ENCODE measurements at places on chromosomes 4 and X. TPM values are rescaled to one million over a fixed set of nuclear protein-coding genes. Genes with fewer than 3 reads are reported as not detected.

- no peak for DNase-seq
Observed at GRCh38 chrX:24550166-24550565, 85.1 kb downstream of the PDK3 start.

GRCh38 chrX:3066555-3066954, 25.3 kb downstream of the ARSF start:
- peak; percentile 3 for DNase-seq

DNA sequence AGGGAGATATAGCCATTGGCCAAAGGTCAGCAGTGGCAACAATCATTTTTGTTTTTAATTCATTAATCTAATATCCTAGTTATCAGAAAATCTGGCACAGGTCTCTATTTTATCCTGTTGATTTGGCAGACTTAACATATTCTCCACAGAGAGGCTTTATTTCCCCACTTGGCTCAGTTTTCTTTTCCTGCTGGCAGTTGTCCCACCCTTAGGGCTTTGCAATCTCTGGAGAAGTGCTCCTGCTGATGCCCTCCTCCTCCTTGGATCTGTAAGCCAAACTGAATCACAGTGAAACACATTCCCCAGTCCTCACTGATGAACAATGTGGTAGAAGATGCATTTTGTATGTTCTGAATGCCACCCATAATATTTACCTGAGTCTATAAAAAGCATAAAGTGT, 889.7 kb downstream of the PDHA2 start:
- no peak for DNase-seq

DNA sequence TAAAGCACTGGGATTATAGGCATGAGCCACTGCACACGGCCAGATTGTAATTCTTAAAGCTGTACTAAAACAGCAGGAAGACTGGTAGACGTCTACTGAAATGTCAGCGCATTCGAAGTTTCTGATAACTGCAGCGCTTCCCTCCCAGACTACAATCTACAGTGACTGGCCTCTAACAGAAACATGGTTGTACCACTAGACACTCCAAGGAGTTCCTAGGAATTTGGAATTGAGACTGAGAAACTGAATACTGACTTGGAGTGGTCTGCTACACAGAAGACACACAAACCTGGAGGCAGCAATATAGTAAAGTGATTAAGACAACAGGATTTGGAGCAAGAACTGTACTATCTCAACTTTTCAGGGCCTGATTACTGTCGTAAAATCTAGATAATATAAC, 937 bp downstream of the HELQ start:
- peak; percentile 8 for DNase-seq

DNA sequence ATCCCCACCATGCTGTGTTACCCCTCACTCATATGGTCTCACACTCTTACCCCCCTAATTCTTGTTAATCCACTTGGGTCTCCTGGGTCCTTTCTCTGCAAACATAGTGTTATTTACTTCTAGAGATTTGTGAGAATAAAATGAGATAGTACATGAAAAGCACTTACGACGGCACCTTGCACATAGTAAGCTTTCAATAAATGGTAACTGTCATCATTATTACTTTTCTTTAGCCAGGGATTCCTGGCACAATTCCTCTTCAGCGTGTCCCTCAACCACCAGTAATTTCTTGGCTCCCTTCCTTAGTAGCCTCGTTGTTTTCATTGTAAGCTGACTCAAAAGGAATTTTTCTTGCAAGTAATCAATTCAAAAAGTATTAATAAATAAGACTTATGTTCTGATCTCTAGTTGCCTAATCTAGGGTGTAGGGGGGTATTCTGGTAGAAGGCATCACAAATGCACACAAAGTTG, 30.1 kb upstream of the RBMX start:
- DNase-seq, result peak; percentile 42

DNA sequence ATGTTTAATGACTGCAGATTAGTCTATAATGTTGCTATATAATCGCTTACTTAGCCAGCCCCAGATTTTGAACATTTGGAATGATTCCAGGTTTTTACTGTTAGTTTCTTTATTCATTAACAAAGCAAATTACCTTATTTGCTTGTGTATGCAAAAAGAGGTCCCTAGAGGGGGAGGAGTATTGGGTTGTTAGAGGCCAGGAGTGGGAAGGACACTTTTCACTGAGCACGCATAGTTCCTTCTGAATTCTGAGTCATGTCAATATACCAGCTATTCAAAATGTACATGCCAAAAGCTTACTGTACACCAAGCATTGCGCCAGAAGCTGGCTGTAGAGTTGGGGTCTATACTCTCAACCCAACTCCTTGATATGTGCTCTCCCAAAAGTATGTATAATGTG, 5.1 kb upstream of the DGAT2L6 start:
- DNase-seq, result peak; percentile 29

DNA sequence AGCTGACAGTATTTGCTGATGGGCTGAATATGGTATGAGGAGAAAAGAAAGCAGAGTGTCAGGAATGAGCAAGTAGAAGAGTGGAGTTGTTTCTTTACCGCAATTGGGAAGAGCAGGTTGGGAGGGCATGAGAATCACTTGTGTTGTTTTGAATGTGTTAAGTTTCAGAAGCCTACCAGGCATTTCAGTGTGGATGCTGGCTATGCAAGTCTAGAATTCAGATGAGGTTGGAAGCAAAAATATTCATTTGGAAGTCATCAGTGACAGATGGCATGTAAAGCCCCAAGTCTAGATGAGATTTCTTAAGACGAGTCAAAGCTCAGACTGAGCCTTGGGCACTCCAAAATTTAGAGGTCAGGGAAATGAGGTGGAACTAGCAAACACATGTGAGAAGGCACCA, 156.4 kb downstream of the TSPAN5 start:
- no peak for DNase-seq

DNA sequence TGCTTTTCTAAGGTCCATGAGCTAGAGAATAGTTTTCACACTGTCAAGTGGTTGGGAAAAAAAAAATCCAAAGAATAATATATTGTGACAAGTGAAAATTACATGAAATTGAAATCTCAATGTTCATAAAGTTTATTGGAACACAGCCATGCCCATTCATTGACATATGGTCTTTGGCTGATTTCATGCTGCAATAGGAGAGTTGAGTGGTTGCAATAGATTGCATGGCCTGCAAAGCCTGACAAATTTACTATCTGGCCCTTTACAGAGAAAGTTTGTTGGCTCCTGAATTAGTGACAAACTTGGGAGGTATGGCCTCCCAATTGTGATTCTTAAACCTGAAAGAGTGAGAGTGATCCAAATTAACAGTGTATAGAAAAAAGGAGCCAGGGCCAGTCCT, 115.5 kb upstream of the FAM9C start:
- DNase-seq, result no peak

DNA sequence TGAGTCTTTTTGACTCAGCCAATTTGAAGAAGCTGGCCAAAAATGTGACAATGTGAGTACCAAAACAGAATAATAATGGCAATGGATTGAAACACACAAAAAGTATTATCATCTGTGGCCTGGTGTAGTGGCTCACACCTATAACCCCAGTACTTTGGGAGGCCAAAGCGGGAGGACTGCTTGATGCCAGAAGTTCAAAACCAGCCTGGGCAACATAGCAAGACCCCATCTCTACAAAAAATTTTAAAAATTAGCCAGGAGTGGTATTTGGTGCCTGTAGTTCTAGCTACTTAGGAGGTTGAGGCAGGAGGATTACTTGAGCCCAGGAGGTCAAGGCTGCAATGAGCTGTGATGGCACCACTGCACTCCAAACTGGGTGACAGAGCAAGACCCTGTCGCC, 41.5 kb downstream of the PLK4 start:
- no peak for DNase-seq

DNA sequence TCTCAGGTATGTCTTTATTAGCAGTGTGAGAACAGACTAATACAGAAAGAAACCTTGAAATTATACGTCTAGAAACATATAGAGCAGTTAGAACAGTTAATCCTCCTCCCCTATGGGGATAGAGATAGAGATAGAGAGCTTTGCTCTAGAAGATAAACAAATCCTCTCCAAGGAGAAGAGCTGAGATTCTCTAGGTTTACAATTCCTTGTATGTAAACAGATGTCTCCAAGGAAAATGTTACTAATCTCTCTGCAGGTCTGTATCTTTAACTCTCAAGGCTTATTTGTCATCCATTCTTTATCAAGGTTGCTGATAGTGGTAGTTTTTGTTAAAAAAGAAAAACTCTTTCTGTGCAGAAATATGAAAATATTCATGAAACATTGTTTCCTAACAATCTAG, 282.1 kb upstream of the GIMD1 start:
- no peak for DNase-seq

- no peak for DNase-seq
Observed at GRCh38 chr4:184817494-184818215, 8.1 kb downstream of the ACSL1 start.

GRCh38 chrX:49291615-49292337, 11.7 kb upstream of the GAGE10 start:
- DNase-seq, result peak; percentile 45

DNA sequence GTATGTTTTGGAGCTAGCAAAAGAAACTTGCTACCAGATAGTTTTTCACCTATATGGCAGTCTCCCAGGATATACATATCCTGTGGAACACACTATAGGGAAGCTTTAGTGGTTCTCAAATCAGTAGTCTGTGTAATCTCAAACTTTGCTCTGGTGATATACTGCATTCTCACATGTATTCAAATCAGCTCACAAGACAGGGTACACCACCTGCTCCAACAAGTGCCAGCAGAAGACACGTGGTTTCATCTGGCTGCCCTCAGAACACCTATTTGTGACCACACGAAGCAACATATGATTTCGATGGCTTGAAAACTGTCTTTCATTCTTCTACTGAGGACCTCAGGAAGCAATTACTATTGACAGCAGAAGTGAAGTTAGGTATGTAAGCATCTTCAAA, 37.7 kb downstream of the BCLAF3 start:
- no peak for DNase-seq

GRCh38 chr4:24266951-24267722, 317.2 kb downstream of the DHX15 start:
- DNase-seq, result peak; percentile 48

DNA sequence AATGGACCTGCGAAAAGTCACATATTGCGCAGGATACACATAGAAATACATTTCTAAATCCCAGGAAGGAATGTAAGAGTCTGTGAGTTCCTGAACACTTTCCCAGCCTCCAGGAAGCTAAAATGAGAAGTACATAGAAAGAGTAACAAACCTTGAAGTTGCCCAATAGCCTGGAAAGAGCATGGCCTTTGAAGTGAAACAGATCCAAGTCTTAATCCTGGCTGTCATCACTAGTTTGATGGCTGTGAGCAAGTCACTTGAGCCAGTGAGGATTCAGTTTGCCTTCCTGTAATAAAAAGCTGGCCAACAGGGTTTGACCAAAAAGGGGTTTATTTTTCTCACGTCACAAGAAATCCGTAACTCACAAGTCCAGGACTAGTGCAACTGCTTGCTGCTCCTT, 69.8 kb downstream of the ARHGEF38 start:
- no peak for DNase-seq

GRCh38 chr4:113294908-113295307, 245.5 kb downstream of the ANK2 start:
- no peak for DNase-seq

DNA sequence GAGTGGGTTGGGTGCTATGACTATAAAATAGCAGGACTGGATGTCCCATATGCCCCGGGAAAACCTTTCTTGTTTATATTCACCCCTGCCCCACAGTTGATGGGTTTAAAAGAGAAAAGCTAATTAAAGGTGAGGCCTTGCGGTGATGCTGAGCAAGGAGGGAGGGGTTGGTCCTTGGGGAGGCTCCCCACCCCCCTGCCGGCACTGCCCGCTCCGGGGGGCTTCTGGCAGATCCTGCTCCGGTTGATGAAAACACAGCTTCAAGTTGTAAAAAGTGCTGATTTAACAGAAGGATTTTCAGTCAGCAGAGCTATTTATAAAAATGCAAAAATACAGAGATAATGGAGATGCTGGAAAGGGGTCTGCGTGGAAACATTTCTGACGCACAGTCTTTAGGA, 68.6 kb downstream of the MTMR1 start:
- no peak for DNase-seq

DNA sequence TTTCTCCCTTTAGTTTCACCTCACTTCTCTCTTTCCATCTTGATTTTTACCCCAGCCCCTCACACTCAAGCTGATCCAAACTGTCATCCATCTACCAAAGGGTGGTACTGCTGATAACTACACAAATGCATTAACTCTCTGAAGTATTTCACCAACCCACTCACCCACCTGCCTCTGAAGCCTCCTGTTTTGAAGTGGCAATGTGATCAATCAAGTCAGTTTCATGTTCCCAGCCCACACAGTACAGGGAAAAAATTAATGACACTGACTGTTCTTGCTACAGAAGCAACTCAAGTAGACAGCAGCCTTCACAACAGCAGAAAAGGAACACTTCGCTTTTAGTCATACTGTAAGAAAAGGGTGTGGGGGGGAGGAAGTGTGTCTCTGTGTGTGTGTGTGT, 183.0 kb upstream of the NOCT start:
- no peak for DNase-seq

- DNase-seq, result no peak
Observed at GRCh38 chr4:152605031-152605430, 69.1 kb upstream of the FBXW7 start.

- no peak for DNase-seq
Observed at GRCh38 chrX:46762963-46763362, 4.0 kb upstream of the SLC9A7 start.

- DNase-seq, result peak; percentile 11
Observed at GRCh38 chr4:42142591-42142990, 9.9 kb downstream of the BEND4 start.

DNA sequence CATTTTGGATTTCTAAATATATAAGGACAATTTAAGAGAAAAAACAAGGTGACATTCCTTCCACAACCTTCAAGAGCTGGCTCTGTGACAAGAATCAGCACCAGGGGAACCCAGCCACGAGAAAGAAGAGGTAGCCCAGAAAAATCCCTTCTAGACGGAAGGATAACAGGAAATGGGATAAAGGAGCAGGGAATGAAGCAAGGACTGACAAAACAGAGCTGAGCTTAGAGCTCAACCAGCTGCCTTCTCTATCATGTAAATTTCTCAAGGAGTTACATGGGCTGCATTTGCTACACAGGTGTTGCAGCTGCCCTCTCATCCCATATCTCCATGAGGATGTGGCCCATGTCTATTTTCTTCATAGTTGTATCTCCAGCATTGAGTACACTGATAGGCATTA, 154.2 kb upstream of the PRDX4 start:
- DNase-seq, result no peak

GRCh38 chr4:137610960-137611359, 78.7 kb upstream of the PCDH18 start:
- DNase-seq, result peak; percentile 19

Gene PDE6B
- total RNA-seq, result under 0.01 TPM

Gene MAGEA12
- not detected for total RNA-seq

Gene PLS3
- 252 TPM for total RNA-seq

Gene TBC1D8B
- 10.4 TPM for total RNA-seq

Gene NOX1
- total RNA-seq, result not detected

Gene BCORL1
- total RNA-seq, result 0.28 TPM

Gene SPANXA2
- total RNA-seq, result not detected

Gene ZBTB33
- total RNA-seq, result 16.3 TPM

Gene SPP1
- 0.18 TPM for total RNA-seq

Gene TRIML1
- not detected for total RNA-seq

Gene SLC49A3
- total RNA-seq, result under 0.01 TPM

Gene TMEM154
- total RNA-seq, result 0.18 TPM

Gene CT55
- total RNA-seq, result not detected
